Caudate nucleus (tissue), 63 donors: ENCODE measurements at places on chromosomes 6 and 20.

DNA sequence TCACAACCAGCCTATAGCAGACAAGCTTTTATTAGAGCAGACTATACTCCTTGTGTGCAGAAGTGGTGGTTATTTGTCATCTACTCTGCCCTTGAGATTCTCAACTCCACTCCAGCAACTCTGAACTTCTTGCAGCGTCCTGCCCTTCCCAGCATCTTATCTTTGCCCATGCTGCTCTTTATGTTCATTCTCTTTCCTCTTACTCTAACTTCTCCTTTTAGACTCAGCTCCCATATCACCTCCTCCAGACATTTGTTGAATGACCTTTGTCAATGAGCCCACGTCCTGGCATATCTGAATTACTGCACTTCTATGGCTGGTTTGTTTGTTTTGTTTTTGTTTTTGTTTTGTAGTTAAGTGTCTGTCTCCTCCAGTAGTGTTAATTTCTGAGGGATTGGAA lies 81.2 kb downstream of the KCNQ5 start:
- DNase-seq, result no peak

DNA sequence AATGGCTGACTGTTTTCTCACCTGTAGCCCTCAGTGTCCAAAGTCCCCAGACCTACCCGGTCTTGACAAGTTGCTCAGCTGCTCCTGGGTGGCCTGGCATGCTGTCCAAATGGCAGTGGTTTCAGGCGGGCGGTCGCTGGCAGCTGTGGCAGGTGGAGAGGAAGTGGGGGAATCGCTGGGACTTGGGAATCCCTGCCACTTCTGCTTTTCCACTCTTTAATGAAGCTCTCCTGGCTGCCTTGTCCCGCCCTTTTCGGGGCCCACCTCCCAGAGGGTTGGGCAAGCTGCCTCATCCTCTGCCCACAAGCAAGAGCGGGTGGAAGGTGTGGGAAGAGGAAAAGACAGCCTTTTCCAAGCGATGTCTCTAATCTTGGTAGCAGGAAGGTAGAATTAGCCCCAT lies at the start of gene OCSTAMP:
TSS of gene OCSTAMP (minus strand) at position 194 of the 400 bp plus-strand sequence. CDS start at position 100, 94 bp downstream.
- no peak for DNase-seq

- DNase-seq, result peak; percentile 74
These were observed 32.9 kb downstream of the COX4I2 start for GRCh38 chr20:31670371-31671228.

- no peak for DNase-seq
These were observed 49.7 kb upstream of the STK35 start for GRCh38 chr20:2051946-2052345.

GRCh38 chr6:2430612-2431011 lies 185.2 kb upstream of the GMDS start:
- no peak for DNase-seq

GRCh38 chr6:129717277-129717676 lies 7.3 kb upstream of the ARHGAP18 start:
- no peak for DNase-seq

- DNase-seq, result no peak
These were observed 6.6 kb downstream of the SLC2A4RG start for GRCh38 chr20:63745961-63746731.

- no peak for DNase-seq
These were observed 706.8 kb downstream of the CD109 start for GRCh38 chr6:74402781-74403180.

- no peak for DNase-seq
These were observed 31.3 kb upstream of the CCDC167 start for GRCh38 chr6:37531026-37531425.
